ENCODE measurements at places on chromosomes 11 and 22. TPM values are rescaled to one million over a fixed set of nuclear protein-coding genes. Genes with fewer than 3 reads are reported as not detected.

DNA sequence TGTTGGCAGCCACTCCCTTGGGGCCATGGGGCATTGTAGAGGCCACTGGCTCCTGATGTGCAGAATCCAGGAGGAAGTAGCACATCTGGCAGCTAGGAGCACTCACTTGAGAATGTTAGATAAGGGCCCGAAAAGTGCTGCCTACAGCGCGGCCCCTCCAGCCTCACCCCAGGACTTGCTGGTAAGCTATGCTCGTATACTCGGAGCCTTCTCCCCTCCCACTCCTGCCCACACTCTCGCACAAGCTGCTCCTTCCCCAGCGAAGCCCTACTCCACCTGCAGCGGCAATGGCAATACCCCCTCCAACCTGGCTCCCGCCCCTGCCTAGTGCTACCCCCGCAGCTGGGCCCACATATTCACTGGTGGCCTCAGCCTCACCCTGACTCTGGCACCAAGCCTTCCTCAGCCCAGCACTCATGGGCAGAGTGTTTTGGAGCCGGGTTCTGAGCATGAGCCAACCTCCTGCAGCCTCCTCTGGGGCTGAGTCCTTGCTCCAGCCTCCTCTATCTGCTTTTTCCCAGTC, 47.7 kb downstream of the PDE2A start:
- DNase-seq, result no peak

DNA sequence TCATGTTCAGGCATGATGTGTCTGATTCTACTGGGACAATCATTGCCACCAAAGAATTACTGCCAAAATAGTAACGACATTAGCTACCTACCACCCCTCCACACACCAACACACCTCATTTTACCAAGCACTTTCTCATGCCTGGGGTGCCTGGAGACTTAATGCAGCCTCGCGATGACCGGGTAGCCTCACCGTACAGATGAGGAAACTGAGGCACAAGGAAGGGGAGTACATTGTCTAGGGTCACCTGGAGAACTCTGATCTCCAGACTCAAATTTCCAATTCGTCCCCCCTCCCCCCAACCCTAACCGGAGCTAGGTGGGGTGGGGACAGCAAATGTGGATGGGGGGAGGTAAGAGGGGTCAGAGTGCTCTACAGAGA, 2.7 kb upstream of the RTN4RL2 start:
- DNase-seq, result no peak

DDI1 gene
- total RNA-seq, result not detected

HPS4 gene
- 50.9 TPM for total RNA-seq

GRCh38 chr22:27671413-27671935, 130.1 kb downstream of the MN1 start:
- no peak for DNase-seq

GRCh38 chr11:83006877-83007330, 64.8 kb downstream of the RAB30 start:
- no peak for DNase-seq

DNA sequence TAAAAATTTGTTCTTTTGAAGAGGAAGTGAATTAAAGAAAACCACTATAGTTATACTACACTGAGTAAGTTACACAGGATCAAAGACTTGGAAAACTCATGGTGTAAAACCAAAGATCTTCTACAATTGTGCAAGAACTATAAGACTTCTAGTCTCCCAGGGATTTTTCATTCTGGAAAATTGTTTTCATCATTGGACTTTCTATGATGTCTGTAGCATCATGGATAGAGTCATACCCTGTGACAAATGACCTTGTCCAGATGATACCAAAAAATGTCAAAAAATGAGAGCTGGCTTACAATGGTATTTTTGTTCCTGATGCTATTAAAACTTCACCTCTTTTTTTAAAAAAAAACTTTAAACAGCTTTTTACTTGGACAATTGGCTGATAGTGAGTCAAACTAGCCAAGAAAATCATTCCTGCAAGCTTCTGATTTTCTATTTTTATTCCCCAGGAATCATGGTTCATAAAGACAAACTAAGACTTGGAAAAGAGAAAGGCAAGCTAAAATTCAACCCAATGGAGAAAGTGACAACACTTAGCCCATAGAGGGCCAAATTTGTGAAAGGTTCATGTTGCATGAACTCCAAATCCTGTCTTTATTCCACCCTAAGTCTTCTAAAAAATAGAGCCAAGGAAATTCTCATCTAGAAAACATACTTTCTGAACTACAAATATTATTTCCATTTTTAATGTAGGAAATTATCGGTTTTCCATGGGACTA, 30.7 kb downstream of the ME3 start:
- DNase-seq, result no peak

GRCh38 chr11:108915666-108916065, 250.8 kb downstream of the DDX10 start:
- DNase-seq, result no peak

DNA sequence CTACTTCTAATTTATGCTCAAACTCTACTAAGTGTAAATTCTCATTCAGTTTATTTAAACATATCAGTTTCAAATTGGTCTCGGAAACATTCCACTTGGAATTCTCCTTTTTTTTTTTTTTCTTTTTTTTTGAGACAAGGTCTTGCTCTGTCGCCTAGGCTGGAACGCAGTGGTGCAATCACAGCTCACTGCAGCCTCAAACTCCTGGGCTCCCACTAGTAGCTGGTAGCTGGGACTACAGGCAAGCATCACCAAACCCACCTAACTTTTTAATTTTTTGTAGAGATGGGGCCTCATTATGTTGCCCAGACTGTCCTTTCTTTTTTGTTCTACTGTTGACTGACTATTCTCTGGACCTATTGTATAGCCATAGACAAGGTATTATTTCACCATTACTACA, 33.3 kb upstream of the CCDC81 start:
- no peak for DNase-seq

- DNase-seq, result no peak
Observed at GRCh38 chr11:115238086-115238485, 266.1 kb downstream of the CADM1 start.

ABTB2 gene
- total RNA-seq, result 4.2 TPM

SPDYC gene
- not detected for total RNA-seq

DNA sequence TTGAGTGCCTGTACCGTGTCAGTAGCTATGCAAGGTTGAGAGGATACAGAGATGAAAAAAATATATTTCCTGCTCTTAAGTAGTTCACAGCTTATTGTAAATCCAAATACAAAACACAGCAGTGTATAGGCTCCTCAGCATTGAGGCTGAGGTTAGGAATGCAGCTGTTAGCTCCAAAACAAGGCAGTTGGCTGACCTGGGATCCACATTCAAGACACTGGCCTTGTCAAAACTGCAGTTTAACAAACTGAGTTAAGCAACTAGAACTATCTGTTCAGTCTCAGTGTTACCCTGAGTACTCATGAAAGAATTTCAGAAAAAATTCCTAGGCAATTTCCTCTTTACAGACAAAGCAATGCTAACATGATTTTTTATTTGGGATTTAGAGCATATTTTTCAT, 42.8 kb downstream of the REXO2 start:
- no peak for DNase-seq

GRCh38 chr11:96366024-96366423, 23.0 kb upstream of the MAML2 start:
- DNase-seq, result no peak

- no peak for DNase-seq
Observed at GRCh38 chr11:72379384-72380131, 54.8 kb downstream of the CLPB start.

GRCh38 chr22:37160027-37160426, 10.3 kb upstream of the IL2RB start:
- DNase-seq, result no peak

All from dorsolateral prefrontal cortex (tissue), 122 donors.